ENCODE measurements at places on chromosomes 2 and 18.

- no peak for DNase-seq
Measured at GRCh38 chr2:60312618-60313017, 240.8 kb downstream of the BCL11A start.

DNA sequence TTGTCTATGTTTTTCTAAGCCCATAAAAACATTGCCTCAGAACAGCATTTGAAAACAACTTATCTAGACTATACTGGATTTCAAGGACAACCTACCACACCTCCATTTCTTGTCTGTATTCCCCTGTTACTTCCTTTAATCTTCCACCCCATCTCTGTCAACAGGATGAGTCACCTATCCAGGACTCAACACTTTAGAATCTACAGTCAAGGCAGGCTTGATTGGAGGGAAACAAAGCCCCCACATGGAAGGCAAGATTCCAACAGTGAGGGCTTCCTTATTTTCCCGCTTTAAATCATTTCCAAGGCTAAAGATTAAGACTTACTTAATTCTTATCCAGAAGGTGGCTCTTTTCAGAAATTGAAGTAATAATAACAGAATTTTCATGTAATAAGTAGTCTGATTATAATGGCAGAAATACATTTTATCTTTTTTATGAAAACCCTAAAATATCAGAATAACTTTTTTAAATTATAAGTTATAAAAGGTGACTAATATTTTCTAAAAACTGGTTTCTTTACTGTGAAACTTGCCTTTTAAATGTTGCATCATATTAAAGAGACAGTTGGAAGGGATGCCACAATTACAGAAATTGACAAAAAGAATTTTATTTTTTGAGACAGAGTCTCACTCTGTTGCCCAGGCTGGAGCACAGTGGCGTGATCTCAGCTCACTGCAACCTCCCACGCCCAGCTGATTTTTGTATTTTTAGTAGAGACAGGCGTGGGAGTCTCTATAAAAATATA lies 138.7 kb upstream of the CCDC150 start:
- DNase-seq, result no peak

DNA sequence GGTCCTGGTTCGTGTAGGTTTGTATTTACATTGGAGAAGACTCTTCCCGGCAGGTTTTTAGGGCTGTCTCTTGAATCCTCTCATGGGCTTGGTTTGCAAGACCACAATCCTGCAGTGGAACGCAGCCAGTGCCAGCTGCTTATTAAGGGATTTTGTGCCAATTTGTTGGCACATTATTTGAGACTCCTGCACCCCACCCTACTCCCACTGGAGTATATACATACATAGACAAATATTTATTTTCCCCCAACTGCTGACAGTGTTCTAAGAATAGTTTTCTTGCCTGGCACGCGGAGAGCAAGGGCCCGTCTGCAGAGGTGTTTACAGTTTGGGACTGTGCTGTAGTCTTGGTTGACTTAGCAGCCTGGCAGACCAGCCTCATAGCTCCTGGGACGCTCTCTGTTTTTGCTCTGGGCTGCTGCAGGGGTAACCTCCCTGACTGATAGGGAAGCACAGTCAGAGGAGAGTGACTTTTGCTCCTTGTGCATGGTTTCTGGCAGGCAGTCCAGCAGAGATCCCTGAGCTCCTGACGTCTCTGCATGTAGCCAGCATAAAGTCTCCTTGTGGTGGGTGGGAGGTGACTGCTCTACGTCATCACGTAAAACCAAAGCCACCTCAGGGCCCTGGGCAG lies 1.9 kb downstream of the LDLRAD4 start:
- DNase-seq, result peak; percentile 17

DNA sequence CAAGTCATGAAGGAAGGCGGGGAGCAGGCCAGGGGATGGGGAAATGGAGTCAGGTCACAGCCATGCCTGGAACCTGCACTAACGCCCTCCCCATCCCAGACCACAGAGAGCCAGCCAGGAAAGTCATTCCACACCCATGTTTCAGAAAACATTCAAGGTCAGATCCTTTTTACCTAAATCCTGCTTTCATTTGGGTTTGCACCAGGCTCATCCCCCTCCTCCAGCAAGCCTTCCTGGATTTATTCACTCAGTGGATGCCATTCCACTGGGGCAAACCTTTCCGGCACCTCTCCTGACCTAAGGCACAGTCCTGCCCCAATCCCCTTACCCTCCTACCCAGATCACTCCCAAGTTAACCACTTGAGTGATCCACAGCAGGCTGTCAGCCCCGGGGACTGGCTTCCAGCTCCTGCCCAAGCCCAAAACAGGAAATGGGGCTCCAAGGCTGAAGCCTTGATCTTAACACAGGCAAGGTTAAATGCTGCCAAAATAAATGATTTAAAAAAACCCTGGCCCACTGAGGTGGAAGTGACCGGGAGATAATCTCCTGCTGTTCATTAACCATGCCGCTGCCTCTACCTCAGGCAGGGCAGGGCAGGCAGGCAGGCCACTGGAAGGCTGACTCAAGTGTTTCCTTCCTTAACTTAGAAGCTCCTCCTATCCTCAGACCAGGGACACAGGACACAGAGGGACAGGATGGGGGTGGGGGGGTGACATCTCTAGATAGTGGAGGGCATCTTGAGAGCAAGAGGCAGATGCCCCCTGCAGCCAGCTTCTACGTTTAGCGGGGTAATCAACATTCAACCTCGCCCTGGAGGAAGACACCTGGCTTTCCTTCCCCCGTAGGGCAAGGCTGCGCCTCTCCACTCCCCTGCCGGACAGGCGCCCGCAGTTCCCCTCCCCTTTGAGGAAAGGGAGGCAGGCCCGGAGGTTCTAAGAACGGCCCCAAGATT lies 1.4 kb downstream of the RAB11FIP5 start:
- DNase-seq, result no peak

DNA sequence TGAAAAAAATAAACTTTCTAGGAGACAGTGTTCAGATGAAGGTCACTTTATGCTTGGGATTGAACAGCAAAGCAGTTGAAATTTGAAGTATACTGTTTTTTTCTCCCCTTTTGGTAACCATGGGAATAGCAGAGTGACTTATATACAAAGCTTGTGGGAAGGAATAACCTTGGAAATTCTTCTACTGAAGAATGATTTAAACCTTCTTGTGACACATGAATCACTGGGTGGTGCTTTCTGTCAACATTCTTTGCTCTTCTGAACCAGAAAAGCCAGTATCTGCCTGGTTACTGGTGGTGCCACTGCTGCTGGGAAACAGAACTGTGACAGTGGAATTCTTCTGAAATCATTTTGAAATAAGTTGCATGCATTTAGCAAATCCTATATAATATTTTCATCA lies 39.4 kb upstream of the RND3 start:
- no peak for DNase-seq

GRCh38 chr2:154264024-154264423 lies 392.3 kb downstream of the GALNT13 start:
- DNase-seq, result no peak

DNA sequence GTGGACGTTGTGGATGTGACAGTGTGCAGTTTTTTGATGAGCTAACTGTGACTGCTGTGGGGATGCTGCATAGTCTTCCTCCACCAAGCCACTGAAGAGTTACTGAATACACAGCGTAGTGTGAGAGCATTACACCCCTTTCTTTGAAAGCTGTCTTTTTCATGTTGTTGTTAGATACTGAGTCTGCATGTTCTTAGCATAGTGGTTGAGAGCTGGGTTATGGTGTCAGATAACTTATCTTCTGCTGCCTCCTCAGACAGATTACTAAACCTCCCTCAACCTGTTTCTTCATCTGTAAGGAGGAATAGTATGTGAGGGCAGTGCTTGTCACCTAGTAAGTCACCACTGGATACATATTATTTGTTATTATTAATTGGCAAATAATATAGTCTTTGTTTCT lies 63.2 kb downstream of the CEP192 start:
- no peak for DNase-seq

DNA sequence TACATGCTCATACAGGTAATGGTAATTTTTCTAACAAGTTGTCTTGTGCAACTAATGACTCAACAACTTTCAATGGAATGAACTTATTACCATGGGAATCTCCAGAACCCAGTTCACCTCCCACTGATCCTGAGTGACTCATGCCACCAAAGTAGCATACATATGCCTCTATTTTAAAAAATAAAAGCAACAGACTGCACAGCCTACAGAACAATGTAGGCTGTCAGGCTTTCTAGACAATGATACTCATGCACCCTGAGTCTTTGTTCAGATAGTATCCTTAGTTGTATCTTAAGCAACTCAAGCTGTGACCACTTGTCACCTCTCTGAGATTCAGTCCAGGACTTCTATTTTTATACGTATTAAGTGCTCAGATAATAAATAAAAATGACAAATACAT lies 531.0 kb upstream of the SETBP1 start:
- DNase-seq, result no peak

DNA sequence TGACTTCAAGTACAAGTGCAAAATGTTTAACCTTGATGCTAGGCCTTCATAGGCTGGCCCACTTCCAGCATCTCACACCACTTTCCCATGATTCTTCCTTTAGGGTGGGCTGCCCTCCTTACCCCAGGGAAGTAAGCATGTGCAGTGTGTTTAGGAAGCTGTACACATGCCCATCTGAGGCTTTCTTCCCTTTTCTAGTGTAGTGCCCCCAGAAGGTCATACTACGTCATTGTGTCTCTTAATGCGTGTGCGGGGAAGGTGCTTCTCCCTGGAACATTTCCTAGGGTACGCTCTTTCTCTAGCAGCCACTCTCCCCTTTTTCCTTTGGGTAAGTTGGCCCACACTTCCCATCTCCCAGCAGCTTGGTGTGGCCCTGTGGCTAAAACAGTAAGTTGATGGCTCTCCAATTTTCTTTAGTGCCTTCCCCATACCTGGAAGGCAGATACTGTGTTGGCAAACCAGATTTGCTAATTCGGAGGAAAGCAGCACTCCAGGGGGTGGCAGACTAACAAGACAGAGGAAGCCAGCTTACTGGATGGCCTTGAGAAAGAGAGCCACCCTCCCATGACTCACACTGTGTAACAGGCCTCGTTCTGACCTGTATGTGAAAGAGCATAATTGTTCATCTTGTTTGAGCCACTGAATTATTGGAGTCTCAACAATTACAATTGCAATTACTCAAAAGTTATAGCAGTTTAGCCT lies 1.1 kb upstream of the SULT6B1 start:
- no peak for DNase-seq

- no peak for DNase-seq
Measured at GRCh38 chr2:63600881-63601460, 12.2 kb downstream of the MDH1 start.
